ENCODE measurements at places on chromosomes 3 and 15.
A peak's percentile ranks its signal among the peaks of the same experiment; 100 is the strongest.

- DNase-seq: no peak
Observed at GRCh38 chr3:127286571-127287140, 1.2 kb downstream of the PRR20G start.

DNA sequence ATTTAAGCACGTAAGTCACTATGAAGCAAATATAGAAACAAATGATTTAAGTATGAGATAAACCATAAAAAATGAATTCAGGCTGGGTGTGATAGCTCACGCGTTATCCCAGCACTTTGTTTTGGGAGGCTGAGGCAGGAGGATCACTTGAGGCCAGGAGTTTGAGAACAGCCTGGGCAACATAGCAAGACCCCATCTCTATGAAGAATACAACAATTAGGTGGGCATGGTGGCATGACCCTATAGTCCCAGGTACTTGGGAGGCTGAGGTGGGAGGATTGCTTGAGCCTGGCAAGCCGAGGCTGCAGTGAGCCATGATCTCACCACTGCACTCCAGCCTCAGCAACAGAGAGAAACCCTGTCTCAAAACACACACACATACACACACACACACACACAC is 34.2 kb downstream of the TMCC1 start:
- DNase-seq: no peak

GRCh38 chr15:34994925-34995324 is 6.8 kb upstream of the ZNF770 start:
- DNase-seq: no peak

DNA sequence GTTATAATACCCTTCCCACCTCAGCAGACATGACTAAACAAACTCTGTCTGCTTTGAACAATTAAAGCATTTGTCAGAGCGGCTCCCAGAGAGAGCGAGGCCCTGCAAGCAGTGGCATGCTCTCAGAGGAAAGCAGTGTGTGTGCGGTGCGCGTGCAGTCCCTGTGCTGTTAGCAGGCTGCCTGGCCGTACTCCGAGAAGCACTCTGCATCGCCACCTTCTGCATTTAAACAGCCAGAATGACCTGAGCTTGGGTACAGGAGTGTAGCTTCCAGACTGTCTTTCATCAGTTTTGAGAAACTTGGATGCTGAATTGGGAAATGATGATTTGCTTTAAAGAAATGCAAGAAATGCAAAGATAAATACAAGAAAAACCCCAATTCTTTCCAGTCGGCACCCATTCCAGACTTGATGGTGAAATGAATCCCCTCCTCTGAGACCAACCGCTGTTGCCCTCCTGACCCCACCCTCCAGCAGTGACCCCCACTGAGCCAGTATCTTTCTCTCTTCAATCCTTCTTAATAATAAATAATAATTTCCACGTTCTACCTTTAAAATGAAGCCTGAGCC is 113.5 kb downstream of the VGLL4 start:
- no peak for DNase-seq

DNA sequence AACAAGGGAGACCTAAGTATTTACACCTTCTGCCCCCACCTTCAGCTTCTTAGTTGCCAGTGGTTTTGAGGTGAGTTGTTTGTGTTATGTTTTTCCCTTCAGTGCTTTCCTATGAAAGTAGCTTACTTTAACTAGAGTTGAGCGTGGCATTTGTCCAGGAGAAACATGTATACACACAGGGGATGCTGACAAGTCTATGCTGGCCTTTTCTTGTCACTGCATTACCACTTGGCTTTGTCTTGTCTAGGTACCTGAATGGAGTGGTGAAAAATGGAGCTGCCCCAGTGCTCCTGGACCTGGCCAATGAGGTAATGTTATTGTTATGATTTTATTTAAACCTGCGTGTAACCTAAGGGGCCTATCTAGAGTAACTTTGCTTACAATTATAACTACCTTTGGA is 74.4 kb downstream of the CDIN1 start:
- DNase-seq: no peak

DNA sequence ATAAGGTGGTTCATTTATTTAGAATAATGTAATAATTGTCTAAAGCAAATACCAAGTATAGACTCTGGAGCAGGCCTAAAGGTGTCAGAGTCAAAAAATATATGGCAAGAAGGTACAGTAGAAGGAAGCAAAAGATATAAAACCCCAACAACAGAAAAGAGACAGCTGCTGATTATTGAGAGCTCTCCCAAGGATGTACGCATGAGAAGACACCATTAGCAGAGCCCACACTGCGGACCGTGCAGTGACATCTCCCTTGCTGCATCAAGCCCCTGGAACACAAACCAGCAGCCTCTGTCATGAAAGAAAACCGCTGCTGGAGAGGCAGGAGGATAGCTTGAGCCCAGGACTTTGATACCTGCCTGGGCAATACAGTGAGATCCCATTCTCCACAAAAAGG is 18.0 kb upstream of the SLC6A20 start:
- no peak for DNase-seq

- no peak for DNase-seq
Observed at GRCh38 chr3:66997560-66998112, 471 bp upstream of the KBTBD8 start.

DNA sequence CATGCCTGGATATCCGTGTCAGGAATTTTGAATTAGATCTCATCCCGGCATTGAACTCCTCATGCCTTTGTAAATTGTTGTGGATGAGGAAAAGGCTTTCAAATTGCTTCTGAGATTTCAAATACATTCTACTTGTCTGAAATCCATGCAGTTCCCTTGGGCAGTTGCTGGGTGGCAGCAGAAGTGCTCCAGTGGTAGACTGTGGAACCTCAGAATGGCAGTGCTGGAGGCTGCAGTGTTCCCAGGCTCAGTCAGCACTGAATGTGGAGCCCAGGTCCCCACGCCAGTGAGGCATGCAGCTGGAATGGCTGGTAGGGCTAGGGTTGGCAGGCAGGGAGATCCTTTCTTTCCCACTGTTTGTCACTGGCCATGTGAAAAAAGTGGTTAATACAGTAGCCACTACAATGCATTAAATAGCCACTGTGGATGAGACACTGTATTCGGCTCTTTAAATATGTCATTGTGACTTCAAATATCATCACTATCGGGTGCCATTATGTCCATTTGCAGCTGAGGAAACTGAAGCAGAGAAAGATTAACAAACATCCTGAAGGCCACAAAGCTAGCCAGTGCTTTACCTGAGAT is 98.6 kb downstream of the TPRG1 start:
- DNase-seq: peak; percentile 46
